Renal cortex interstitium (tissue), 15 donors: ENCODE measurements at places on chromosomes 13 and 19. TPM values are rescaled to one million over a fixed set of nuclear protein-coding genes. Genes with fewer than 3 reads are reported as not detected.

DNA sequence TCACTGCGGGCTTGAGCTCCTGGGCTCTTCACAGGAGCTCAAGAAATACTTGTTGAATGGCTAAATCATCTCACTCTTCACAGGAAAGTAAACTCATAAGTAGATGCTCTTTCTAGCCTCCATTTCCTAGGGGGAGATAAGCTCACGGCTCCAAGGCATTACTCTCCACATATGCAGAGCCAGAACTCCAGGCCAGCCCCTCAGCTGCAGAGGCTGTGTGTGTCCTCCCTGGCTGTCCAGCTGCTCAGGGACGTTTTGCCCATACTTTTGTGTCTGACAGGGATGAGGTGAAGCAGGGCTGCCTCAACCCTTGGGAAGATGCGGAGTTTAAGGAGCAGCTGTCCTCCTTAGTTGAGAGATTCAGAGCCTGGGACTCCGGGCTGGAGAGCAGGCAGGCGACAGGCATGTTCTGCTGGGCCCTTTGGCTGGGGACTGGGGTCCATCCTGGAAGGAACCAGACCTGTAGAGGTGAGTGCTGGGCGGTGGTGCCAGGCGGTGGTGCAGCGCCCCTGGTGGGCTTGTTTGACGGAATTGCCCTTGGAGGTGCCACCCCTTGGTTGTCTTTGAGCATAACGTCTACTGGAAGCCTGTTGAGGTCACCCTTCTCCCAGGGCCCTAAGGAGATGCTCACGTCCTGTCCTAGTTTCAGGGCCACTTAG, 20.5 kb upstream of the SLC15A1 start:
- DNase-seq = no peak

DNA sequence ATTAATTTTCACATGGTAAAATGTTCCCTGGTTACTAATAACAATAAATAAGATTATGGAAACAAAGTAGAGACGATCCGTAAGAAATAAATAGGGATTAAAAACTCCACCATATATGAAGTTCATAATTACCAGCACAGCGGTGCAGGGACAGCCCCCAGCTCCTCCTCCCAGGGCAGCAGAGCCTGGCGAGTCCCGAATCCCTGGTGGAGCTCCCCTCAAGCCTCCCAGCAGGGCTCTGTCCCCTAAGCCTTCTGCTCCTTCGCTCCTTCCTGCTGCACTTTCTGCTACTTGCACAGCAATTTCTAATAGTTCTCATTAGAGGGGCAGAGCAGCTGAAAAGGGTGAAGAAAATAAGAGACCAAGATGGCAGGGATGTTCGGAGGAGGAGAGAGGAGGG, 43.6 kb downstream of the RASA3 start:
- no peak for DNase-seq

DNA sequence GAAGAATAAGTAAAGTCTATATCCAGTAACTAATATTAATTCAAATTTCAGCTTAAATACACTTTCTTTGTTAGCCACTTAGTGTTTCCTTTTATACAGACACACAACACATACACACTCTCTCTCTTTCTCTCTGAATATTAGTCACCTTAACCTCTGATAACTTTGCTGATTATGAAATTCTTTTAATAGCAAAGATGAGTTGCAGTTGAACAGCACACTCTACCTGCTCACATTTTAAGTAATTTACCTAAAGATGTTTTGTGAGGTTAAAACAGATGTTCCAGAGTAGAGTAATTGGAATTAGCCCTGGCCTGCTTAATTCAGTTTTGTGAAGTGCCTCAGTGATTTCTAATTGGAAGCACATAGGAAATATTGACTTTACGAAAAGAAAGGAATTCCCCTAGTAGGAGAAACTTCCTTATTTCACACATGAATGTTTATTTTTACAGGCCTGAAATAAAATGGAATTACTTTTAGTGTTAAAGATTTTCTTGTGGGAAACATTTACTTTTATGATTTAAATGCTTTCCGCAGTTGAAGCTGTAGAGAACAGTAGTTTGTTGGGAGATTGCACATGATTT, 184.3 kb downstream of the MYO16 start:
- DNase-seq = no peak

DNA sequence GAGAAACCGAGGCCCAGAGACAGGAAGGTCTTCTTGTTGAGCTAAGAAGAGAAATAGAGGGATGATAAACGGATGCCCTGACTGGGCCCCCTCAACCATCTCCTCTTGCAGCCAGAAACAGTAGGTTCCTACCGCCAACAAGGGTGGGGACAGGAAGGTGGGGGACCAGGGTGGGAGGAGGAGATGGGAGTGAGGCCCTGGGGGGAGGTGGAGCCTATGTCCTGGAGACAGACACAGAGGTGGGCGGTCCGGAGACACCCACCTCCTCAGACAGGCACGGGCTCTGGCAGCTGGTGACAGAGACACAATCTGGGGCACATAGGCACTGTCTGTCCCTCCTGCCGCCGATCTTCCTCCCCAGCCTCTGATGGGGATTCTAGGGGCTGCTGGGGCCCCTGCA, 16.9 kb downstream of the GADD45B start:
- no peak for DNase-seq

Gene NXNL1
- polyA plus RNA-seq = 0.26 TPM

Gene PLIN5
- polyA plus RNA-seq = 8.2 TPM

Gene MTUS2
- polyA plus RNA-seq = 0.67 TPM

Gene GAMT
- polyA plus RNA-seq = 37.4 TPM

Gene LINGO3
- polyA plus RNA-seq = not detected
